ENCODE measurements at places on chromosomes 4 and X.

GRCh38 chr4:163484906-163485305, 9.6 kb upstream of the TMA16 start:
- DNase-seq: no peak

DNA sequence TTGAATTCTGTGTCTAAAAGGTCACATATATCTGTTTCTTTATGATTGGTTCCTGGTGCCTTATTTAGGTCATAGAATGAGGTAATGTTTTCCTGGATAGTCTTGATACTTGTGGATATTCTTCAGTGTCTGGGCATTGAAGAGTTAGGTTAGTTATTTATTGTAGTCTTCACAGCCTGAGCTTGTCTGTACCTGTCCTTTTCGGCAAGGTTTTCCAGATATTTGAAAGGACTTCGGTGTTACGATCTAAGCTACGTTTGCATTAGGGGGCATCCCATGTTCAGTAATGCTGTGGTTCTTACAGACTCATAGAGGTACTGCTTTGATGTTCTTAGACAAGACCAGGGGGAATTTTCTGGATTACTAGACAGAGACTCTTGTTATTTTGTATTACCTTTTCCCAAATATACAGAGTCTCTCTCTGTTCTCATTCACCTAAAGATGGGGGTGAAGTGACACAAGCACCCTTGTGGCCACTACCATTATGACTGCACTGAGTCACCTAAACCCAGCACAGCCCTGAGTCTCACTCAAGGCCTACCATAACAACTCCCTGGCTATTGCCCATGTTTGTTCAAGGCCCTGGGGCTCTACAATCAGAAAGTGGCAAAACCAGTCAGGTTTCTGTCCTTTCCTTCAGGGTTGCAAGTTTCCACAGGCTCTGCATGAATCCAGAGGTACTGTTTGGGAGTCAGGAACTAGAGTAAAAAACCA, 30.1 kb upstream of the CYSLTR1 start:
- DNase-seq: no peak

GRCh38 chr4:174613979-174614378, 91.7 kb upstream of the HPGD start:
- no peak for DNase-seq

DNA sequence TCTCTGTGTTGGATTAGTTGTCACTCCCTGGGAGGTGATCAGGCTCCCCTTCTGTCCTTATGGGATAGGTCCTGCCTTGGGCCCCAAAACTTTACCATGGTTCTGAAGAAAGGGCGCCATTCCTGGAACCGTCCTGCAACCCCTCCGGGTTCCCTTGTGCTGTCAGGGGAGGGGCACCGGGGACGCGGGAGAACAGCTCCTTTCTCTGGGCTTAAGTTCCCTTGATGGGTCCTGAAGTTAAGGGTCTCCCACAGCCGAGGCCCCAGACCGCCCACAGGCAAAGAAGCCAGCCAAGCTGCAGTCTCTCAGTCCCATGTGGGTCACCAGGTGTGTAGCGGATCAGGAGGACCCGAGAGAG, 44.8 kb downstream of the UGT2A3 start:
- no peak for DNase-seq

DNA sequence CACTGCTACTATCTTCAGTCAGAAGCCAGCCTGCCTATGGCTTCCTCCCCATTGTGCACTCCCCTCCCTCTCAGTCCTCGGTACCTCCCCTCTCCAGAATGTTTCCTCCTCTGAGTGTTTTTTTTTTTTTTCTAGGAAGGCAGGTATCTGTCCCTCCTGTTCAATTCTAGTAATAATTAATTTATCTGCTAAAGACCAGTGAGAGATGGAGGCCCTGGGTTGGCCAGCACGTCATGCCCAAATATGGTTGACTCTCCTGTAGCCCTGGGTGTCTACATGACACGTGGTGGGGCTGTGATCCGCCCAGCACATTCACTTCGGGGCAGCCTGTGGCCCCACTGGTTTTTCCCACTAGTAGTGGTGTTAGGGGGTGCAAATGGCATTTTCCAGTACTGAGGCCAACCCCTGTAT, 1.8 kb downstream of the FLNA start:
- no peak for DNase-seq

DNA sequence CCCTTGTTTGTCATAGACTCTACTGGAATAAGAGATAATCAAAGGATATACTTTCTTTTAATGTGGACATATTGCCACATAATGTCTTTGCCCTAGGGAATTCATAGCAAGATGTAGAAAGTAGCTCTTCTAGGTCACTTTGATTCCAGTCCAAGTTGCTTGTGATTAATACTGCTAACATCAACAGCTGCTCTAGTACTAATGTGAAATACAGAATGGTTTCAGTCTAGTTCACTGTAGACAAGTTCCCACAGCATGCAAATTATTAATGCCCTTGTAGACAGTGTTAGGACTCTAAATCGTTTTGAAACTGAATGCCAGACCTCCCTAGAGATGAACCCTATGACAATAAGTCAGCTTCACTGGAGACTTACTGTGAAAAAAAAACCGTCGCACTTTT, 494.6 kb upstream of the ATOH1 start:
- DNase-seq: no peak

DNA sequence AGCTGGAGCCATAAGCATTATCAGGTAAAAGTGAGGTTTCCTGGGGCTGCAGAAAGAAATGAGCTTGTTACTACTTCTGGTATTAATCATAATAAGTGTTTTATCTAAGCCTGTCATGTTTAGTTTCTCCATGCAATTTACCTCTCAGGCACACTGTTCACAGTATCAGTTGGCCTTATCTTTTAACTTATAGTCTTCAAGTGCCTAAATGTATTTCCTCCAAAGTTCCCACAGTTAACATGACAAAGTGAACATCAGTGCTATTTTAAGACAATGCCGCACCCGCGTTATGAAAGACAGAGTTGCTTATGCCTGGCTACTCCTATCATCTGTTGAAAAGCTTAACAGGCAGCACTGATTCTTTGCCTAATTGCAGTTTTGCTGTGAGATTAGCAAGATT, 408.7 kb upstream of the FAM241A start:
- DNase-seq: no peak

DNA sequence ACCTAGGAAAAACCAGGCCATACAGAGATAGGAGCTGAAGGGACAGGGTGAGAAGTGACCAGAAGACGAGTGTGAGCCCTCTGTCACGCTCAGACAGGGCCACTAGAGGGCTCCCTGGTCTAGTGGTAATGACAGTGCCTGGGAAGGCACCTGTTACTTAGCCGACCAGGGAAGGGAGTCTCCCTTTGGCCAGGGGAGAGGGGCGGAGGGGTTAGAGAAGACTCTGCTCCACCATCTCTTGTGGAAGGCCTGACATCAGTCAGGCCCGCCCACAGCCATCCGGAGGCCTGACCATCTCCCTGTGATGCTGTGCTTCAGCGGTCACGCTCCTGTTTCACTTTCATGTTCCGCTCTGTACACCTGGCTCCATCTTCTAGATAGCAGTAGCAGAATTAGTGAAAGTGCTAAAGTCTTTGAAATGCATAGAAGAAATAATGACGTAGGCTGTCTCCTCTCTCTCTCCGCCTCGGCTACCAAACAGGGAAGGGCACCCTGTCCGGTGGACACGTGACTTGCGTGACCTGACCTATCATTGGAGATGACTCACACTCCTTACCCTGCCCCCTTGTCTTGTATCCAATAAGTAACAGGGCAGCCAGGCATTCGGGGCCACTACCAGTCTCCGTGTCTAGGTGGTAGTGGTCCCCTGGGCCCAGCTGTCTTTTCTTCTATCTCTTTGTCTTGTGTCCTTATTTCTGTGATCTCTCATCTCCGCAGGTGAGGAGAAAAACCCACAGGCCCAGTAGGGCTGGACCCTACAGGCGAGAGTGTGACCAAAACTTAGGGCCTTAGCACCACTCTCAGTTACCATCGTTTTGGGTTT, 26.7 kb downstream of the HTT-AS start:
- no peak for DNase-seq

All from left forelimb (tissue), 1 donor.